ENCODE measurements at places on chromosomes 1 and 21. TPM values are rescaled to one million over a fixed set of nuclear protein-coding genes. Genes with fewer than 3 reads are reported as not detected.

GRCh38 chr1:156368157-156368658 is 803 bp upstream of the RHBG start:
- no peaks in the 10 kb centered on the region for H3K4me1 ChIP-seq
- no peak overlapping the region for H3K27ac ChIP-seq
- no peak for DNase-seq
- H3K4me3 ChIP-seq = no peak overlapping the region
- no peaks in the 10 kb centered on the region for H3K36me3 ChIP-seq

DNA sequence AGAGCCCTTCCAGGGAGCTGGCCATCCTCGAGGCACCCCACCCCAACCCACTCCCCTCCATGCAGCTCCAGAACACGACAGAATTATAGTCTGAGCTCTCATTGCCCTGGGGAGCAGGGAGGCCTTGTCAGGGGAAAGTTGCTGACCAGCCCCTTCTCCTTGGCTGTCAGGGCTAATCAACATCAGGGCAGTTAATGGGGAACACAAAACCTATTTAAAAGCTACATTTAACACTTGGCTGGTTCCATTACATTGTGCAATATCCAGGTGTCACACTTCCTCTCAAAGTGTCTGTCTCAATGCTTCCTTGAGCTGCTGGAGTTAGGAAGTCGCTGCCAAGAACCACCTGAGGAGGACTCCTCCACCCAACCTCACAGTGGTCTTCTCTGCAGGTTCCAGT is 111.8 kb upstream of the GRIK3 start:
- no peaks in the 10 kb centered on the region for H3K4me1 ChIP-seq
- no peak overlapping the region for H3K4me3 ChIP-seq
- H3K27me3 ChIP-seq = peaks cover 9% of the 10 kb centered on the region
- DNase-seq = no peak
- no peak overlapping the region for H3K27ac ChIP-seq
- H3K36me3 ChIP-seq = no peaks in the 10 kb centered on the region

- no peaks in the 10 kb centered on the region for H3K27me3 ChIP-seq
- H3K27ac ChIP-seq = no peak overlapping the region
- H3K36me3 ChIP-seq = no peaks in the 10 kb centered on the region
- H3K4me3 ChIP-seq = no peak overlapping the region
- DNase-seq = no peak
These were observed 174.9 kb downstream of the DPYD start for GRCh38 chr1:97745912-97746311.

DNA sequence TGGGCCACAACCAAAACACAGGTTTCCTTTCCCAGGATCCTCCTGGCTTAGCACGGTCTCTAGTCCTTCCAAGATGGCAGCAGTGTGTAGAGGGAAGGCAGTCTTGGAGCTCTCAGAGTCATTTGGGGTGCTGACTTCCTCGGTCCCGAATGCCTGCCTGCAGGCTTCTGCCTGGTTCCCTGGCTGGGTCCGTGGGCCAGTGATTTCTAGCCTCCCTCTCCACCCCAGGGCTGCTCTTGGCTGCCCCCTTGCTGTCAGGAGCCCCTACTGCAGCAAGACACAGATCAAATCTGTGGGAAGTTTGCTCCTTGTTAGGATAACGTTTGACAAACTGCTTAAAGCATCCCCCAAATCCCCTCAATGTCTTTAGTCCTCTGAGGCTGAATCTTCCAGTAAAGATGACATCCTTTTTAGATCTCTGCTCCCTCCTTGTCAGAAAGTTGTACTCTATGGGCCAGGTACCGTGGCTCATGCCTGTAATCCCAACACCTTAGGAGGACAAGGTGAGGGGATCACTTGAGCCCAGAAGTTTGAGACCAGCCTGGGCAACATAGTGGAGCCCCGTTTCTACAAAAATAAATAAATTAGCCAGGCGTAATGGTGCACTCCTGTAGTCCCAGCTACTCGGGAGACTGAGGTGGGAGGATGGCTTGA is 272.5 kb downstream of the RRAGC start:
- DNase-seq = peak; percentile 64
- no peaks in the 10 kb centered on the region for H3K27me3 ChIP-seq
- no peak overlapping the region for H3K4me3 ChIP-seq
- H3K4me1 ChIP-seq = no peaks in the 10 kb centered on the region
- no peaks in the 10 kb centered on the region for H3K36me3 ChIP-seq

DNA sequence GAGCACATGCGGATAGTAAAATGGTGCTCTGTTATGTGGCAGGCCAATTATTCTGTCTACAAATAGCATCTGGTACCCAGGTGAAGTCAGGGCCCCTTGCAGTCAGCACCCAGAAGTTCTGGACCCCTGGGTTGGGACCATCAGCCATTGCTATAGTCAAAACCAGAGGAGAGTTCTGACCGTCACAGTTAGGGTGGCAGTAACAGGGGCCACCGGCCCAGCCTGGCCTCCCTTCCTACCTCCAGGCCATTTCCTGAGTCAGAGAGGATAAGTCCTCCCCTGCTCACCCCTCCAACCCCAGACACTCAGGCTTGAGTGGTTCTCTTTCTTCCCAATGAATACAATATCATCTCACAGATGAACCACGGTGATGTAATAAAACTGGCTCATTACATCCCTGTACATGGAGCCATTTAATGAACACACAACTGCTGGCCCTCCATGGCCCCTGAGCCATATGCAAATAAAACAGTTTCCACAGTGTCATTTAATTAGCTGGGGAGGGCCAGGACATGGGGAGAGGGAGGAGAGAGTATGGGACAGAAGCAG is 673.6 kb downstream of the MATN1 start:
- no peak for DNase-seq
- no peaks in the 10 kb centered on the region for H3K36me3 ChIP-seq
- no peaks in the 10 kb centered on the region for H3K27me3 ChIP-seq
- no peaks in the 10 kb centered on the region for H3K4me1 ChIP-seq
- H3K27ac ChIP-seq = no peak overlapping the region

DNA sequence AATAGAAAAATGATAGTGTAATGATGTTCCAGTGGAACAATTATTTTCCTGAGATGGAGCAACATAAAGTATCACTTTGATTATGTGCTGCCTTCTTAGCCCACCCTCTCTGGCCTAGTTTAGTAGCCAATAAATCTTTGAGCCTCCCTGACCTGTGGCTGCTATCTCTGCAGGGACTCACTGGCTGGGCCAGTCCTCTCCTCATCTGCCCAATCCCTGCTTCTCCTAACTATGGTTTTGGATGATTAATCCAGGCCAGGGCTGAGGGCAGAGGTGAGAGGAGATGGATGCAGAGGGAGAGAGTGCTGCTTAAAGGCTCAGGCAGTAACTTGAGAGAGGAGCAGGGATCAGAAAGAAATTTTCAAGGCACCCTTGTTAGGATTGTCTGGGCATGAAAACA is 89.0 kb upstream of the CD34 start:
- DNase-seq = no peak
- peaks cover 2% of the 10 kb centered on the region for H3K27me3 ChIP-seq
- H3K27ac ChIP-seq = no peak overlapping the region
- H3K4me1 ChIP-seq = no peaks in the 10 kb centered on the region
- H3K4me3 ChIP-seq = no peak overlapping the region

- H3K27ac ChIP-seq = no peak overlapping the region
- no peaks in the 10 kb centered on the region for H3K36me3 ChIP-seq
- H3K4me3 ChIP-seq = no peak overlapping the region
These were observed 34.1 kb upstream of the PKN2 start for GRCh38 chr1:88649932-88650331.

DNA sequence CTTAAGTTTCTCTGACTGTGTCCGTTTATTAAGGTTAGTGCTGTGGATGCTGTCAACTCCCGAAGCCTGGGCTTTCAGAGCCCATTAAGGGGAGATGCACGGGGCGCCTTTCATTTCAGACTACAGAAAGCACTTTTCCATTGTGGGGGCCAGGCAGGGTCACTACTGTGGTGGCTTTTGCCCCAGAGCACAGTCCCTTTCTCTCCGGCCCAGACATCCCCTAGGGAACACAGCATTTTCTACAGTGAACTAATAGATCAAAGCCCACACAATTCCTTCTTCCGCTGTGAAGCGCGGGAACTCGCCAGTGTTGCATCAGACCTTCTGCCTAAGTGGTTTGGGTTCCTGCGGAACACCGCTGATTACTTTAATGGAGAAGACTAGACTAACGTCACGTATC is 26.8 kb upstream of the MAP1LC3C start:
- no peaks in the 10 kb centered on the region for H3K36me3 ChIP-seq
- H3K4me1 ChIP-seq = no peaks in the 10 kb centered on the region
- no peak for DNase-seq
- H3K27ac ChIP-seq = no peak overlapping the region

- no peak overlapping the region for H3K4me3 ChIP-seq
- H3K27me3 ChIP-seq = no peaks in the 10 kb centered on the region
- no peaks in the 10 kb centered on the region for H3K4me1 ChIP-seq
These were observed 66.9 kb upstream of the NGF start for GRCh38 chr1:115404911-115405310.

GRCh38 chr21:46097336-46098293 is at the start of gene COL6A2:
Gene COL6A2, plus strand, starts transcription at chr21:46098112.
- peak; percentile 77 for DNase-seq
- no peaks in the 10 kb centered on the region for H3K27me3 ChIP-seq
- no peak within 1 kb of the TSS for H3K27ac ChIP-seq
- peak within 1 kb of the TSS; percentile 64 for H3K4me3 ChIP-seq
- no peaks in the 10 kb centered on the region for H3K36me3 ChIP-seq

DNA sequence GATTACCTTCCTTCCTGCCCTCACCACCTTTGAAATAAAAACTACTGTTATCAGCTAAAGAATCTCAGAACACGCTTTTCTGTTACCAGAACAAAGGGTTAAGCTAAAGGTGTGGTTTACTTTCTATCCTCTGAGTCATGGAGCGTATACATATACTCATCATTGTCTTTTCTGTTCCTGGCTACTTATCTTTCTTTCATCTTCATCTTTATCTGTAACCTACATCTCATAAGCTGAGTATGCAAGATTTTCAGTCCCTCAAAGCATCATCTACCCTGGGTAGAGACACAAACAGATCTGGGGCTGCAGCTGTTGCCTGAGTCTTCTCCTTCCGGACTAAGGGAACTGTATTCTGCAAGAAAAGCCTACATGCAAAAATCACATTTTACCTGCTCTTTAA is 75.6 kb downstream of the LMO4 start:
- H3K36me3 ChIP-seq = no peaks in the 10 kb centered on the region
- DNase-seq = no peak
- H3K4me1 ChIP-seq = no peaks in the 10 kb centered on the region
- H3K27me3 ChIP-seq = no peaks in the 10 kb centered on the region

GRCh38 chr1:18632783-18633421 is 2.3 kb downstream of the PAX7 start:
- peaks cover 9% of the 10 kb centered on the region for H3K4me1 ChIP-seq
- no peak overlapping the region for H3K27ac ChIP-seq
- DNase-seq = no peak
- H3K4me3 ChIP-seq = no peak overlapping the region
- H3K36me3 ChIP-seq = no peaks in the 10 kb centered on the region

DNA sequence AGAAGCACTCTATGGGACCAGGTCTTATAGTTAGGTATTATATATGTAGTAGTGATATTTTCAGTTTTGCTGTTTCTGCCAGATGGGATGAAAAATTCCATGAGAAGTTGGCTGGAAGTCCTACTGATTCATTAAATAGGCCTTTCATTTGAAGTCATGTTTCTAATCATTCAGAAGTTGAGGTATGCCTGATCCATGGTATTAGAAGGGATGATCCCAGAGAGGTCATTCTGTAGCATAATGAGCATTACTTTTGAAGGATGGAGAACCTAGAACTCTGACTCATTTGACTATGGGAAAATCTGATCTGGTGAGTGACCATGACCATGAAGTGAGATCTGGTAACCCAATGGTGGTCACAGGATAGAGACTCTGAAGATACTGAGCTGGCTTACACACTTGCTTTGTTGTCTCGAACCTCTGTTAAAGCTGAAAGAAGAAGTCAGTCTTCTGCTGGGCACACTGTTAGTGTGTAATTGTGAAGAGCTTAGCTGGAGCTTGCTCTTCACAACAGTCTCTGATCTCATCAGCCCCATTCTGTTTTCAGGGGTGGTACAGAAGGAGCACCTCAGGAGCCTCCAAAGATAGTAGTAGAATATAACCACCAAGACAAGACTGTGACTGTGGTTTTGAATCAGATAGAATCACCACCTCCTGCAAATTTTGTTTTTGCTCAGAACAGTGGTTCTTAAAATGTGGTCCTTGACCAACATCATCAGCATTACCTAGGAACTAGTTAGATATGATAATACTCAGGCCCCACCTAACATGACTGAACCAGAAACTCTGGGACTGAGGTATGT is 9.0 kb downstream of the MGST3 start:
- no peak overlapping the region for H3K27ac ChIP-seq
- H3K4me3 ChIP-seq = no peak overlapping the region
- peaks cover 15% of the 10 kb centered on the region for H3K36me3 ChIP-seq
- no peak for DNase-seq
- H3K27me3 ChIP-seq = no peaks in the 10 kb centered on the region

- peak overlapping the region; percentile 30 for H3K4me3 ChIP-seq
- no peak for DNase-seq
- H3K27me3 ChIP-seq = peaks cover 8% of the 10 kb centered on the region
- H3K4me1 ChIP-seq = peaks cover 12% of the 10 kb centered on the region
These were observed 18.5 kb upstream of the SAMD11 start for GRCh38 chr1:905071-905749.

GRCh38 chr1:36440044-36440443 is 10.2 kb downstream of the OSCP1 start:
- no peaks in the 10 kb centered on the region for H3K27me3 ChIP-seq
- peak overlapping the region; percentile 65 for H3K27ac ChIP-seq
- peaks cover 4% of the 10 kb centered on the region for H3K36me3 ChIP-seq
- no peak for DNase-seq

GRCh38 chr1:67427947-67428346 is 2.3 kb downstream of the SERBP1 start:
- H3K27ac ChIP-seq = no peak overlapping the region
- H3K36me3 ChIP-seq = peaks cover 34% of the 10 kb centered on the region
- peaks cover 37% of the 10 kb centered on the region for H3K4me1 ChIP-seq
- no peak for DNase-seq

The SPATA46 gene
- total RNA-seq = not detected

The RNU1-2 gene
- under 0.01 TPM for total RNA-seq

The OR6K3 gene
- total RNA-seq = not detected

The F13B gene
- not detected for total RNA-seq

The SPEN gene
- total RNA-seq = 14.8 TPM

The PLA2G2A gene
- not detected for total RNA-seq

The BCAN gene
- total RNA-seq = 1.2 TPM

The NOS1AP gene
- total RNA-seq = 4.9 TPM

The UBE2J2 gene
- 70.5 TPM for total RNA-seq
